ENCODE measurements at places on chromosomes 3 and 15.
A peak's percentile ranks its signal among the peaks of the same experiment; 100 is the strongest.

- no peak for DNase-seq
These were observed 16.3 kb upstream of the SLC41A3 start for GRCh38 chr3:126100269-126100633.

DNA sequence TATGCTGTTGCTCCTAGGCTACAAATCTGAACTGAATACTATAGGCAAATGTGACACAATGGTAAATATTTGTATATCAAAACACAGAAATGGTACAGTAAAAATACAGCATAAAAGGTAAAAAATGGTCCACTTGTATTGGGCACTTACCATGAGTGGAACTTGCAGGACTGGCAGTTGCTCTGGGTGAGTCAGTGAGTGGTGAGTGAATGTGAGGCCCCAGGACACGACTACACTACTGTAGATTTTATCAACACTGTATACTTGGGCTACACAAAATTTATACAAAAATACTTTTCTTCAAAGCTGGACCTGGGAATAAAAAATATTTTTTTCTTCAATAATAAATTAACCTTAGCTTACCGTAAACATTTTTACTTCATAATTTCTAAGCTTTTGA is 41.6 kb upstream of the DUT start:
- DNase-seq: no peak

DNA sequence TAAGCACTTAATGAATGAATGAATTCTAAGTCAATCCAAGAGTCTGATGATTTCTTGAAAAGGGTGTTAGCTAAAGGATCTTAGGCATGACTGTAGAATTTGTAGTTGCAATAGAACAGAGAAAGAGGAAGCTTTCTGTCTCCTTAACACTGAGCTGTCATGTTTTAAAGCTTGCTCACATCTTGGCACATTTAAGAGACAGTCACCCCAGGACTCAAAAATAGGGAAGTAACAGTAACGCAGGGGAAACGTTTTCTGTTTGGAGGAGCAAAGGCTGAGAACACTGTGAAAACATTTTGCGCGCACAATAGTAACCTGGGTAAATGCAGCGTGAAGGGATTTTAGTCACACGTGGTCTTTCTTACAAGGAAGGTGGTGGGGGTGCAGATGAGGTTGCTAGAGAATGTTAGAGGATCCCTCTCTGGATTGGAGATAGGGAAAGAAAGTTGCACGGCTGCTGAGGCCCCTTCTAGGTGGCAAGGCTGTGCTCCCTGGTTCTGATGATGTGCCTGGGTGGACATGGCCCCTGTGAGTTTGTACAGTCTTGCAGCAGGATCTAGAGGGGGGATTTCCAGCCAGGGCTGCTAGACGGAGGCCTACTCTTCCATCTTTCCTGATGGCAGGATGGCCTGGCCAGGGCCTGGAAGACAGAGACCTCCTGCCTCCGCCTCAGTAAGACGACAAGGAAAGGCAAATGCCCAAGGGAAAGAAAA is 12.0 kb downstream of the STARD5 start:
- no peak for DNase-seq

DNA sequence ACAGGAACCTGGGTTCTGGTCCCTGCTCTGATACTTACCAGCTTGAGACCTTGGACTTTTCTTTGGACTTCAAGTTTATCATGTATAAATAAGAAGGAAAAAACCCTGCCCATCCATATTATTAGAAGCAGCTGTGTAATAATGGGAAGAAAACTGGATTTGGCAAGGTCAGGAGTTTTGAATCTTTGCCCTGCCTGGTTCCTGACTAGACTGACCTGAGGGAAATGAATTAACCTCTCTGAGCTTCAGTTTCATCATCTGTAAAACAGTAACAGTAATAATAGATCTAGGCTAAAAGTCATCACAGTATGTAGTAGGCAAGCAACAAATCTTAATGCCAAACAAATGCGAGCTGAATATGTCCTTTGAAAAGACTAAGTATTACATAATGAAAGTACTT is 68.8 kb downstream of the FSIP1 start:
- DNase-seq: no peak

DNA sequence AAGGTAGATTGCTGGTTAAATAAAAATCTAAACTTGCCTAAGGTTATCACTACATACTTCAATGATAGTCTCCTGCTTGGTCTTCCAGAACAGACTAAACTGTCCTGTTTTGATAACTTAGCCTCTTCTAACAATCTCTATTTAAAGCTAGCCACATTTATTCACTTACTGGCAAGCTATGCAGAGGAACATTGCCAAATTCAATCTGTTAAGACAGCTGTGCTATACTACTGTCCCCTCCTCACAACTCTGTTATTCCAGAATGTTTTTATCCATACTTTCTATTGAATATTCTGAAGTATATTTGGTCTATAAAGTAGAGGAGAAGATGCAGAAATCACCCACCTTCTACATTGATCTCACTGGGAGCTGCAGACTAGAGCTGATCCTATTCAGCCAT is 594.0 kb upstream of the CCDC54 start:
- DNase-seq: no peak

GRCh38 chr3:111980716-111981456 is 2.1 kb downstream of the ABHD10 start:
- peak; percentile 49 for DNase-seq

Measured in stimulated activated CD4-positive, alpha-beta T cell treated with anti-CD3 and anti-CD28 coated beads, Interleukin-12 subunit alpha, Interleukin-12 subunit beta, amount 100 ng/mL, for 4 hours (primary cell).